ENCODE measurements at places on chromosomes 7 and 10.

DNA sequence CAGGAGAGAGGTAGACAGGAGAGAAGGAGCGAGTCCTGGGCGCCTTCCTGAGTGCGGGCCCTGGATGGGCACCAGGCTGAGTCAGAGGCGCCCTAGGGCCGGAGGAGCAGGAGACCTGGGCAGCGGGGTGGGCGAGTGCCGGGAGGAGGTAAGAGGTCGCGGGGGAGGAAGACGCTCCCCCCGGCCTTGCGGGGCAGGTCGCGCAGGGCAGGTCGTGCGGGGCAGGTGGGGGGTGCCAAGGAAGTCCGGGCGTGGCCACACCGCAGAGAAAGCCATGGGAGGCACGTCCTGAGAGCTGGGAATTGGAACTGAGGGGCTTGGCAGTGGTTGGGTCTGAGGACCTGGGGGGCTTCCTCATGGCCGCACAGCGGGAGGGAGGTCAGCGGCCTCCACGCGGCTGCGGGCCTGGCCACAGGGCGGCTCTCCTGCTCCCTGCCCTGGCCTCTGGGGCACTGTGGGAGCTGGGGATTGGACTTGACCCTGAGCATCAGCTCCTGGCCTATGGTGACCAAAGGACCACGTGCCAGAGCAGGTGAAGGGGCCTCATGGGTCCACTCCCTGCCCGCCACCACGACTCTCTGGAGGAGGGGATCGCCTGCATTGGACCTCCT is 935 bp downstream of the MMP21 start:
- no peak for DNase-seq

- no peak for DNase-seq
Measured at GRCh38 chr7:148045521-148045920, 545.0 kb upstream of the C7orf33 start.

DNA sequence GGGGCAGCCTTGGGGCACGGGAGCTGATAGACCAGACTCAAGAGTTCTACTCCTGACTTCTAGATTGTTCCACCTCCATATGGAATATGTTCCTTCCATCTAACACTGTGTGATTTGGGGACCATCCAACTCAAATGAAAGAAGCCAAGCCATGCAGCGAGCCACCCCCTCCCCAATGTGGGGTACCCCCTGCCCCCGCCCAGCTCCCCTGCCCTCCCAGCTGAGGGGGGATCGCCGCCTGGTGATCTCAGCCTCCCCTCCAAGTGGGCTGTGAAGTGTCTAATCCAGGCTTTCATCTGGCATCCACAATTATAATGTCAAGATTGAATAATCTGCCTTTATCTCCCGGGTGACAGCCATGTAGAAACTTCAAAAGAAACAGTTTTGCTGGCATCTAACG is 246.1 kb downstream of the RPS24 start:
- DNase-seq: no peak

DNA sequence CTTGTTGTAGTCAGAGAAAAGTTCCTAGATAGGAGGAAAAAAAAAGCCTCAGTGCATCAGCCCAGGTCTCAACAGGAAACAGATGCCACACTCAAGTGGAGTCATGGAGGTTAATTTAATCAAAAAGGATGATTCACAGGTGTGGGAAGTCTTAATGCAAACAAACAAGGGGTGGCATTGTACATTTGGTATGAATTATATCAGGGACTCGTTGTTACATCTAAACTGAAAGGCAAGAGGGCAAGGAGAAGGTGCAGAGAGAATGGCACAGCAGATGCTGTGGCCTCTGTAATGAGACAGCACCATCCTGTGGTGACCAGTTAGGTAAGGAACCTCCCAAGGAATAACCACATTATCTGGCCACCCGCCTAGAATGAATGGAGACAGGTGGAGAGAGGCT is 133.7 kb downstream of the PTPRZ1 start:
- peak; percentile 7 for DNase-seq

- DNase-seq: no peak
Measured at GRCh38 chr10:56583316-56583715, 222.3 kb upstream of the ZWINT start.

DNA sequence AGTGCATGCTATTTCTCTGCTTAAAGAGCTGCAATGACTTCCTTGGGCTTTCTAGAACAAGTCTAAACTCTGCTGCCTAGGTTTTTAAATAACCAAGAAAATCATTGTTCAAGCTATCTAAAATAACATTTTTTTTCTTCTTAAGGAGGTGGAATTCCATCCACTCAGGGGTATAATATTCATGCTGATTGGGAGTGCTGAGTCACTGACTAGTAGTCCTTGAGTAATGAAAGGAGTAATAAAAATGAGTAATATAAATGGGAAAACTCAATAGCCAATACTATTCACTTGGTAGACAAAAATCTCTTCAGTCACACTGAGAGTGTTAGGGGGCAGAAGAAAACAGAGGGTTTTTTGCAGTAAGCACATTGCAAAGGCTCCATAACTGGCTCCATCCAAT is 72.0 kb downstream of the GFRA1 start:
- no peak for DNase-seq

DNA sequence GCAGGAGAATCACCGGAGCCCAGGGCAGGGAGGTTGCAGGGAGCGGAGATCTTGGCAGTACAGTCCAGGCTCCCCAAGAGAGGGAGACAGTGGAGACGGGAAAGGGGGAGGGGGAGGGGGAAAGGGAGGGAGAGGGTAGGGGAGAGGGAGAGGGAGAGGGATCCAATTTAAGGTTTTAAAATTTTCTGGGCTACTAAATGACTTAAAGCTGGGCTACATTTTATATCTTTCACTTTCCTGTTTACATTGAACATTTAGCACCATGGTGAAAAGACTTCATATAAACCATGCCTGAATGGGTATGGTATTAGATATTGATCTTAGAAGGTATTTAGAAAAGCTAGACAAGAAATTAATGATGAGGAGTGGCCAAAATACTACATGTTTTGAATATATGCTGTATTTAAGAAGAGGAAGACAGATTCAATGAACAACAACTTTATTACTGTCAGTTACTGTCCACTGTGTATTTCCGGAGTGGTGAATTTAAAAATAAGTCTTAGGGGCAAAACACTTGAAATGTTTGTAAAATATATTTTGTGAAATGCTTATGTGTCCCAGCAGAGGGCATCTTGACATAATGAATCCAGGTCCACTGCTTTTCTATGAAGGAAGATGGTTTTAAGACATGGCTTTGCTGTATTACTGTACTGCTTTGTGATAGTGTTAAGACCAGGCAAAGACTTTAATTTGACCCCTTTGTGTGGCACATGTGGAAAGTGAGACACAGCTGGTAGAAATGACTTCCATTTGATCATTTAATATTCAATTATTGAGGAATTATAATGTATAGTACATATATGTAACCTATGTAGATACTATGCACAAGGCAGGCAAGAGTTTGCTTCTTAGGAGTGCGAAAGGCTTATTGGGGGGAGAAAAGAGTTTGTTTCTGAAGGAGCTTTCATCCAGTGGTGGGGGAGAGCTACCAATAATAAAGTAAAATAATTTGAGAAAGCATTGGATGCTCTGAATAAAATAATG is 52.8 kb downstream of the NRF1 start:
- DNase-seq: peak; percentile 81

DNA sequence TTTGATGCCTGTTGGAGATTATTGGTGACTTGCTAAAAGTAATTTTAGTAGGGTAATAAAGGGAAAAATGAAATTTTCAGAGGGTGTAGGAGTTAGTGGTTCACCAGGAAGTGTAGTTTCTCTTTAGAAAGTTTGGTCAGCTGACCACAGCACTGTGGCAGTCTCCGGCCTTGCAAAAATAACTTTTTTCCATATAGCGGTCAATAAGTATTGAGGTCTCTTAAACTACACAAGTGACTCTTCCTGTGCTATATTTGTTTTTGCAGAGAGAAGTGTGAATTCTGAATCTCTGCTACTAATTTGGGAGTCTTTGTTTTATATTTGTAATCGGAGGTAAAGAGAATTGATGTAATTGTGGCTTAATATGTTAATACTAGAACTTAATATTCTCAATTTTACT is 24.3 kb downstream of the PTPN12 start:
- no peak for DNase-seq

DNA sequence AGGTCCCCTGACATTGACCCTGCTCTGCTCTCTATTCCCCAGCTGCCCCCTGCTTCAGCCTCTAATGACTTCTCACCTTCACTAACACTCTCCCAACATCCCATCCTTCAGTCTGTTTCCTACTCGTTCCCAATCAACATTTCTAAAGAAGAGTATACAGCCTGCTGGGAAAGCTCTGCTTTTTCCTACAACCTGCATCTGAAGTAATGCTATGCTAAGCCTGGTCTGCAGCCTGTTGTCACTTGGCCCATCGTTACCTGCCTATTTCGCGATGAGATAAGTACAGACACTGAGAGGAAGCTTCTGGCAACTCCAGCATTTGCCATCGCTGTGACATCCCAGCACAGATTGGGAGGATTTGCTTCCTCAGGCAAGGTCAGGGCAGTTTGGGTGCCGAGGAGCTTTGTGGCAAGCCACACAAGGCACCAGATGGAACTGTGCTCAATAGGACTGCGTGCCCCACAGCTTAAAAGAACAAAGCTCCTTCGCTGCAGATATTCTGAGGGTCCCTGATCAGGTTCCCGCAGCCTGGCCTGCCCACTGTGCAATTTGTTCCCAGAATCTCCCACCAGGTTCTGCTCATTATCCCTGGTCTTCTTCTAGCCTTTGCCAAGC is 51.4 kb downstream of the PKD1L1 start:
- DNase-seq: no peak

Data from NCI-H526 (cell line).